ENCODE measurements at places on chromosomes 6 and 20.

GRCh38 chr20:53865901-53866793 lies 204.2 kb downstream of the BCAS1 start:
- DNase-seq, result no peak

DNA sequence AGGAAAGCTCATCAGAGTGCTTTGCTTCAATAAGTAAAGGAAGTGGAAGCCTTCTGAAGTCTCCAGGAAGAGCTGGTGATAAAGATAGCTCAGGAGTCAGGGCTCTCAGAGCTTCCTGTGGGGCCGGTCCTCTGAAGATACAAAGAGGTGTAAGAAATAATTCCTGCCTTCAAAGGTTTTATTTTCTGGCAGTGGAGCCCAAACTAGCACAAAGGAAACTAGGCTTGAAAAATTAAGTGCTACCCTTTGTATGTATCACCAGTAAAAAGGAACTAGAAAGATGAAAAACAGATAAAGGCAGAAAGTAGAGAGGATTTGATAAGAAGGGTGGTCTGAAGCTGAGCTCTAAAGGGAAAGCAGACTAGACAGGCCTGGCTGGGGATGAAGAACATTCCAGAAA lies 204.1 kb upstream of the SASH1 start:
- no peak for DNase-seq

DNA sequence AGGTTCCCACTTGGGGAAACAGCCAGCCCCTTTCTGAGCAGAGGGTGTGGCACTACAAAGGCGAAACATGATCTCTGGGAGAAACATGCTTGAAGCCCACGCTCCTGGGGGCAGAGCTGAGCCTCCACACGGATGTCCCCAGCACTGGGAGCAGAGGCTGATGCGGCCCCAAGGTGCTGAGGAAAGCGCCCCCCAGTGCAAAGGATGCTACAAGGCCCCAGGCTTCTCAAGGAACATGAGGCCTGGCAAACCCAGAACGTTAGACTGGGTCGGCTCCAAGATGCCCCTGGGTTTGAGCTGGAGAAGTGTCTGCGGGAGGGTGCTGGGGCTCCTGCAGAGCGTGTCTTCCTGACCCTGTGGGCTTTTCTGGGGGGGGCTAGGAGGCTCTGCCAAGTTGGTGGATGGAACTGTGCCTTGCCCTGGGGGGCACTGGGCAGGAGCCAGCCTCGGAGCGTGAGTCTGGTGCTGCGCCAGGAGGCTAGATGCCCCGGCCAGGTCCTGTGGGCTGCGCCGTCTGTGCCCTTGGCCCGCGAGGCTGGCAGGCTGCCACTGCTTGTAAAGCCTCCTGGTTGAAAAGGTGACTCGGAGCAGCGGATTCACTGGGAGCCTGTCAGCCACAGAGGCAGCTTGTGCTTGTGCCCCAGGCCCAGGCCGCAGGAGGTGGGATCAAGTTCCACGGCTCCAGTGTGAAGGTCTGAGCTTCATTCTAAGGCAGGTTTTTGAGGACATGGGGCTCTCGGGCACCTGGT lies 8.1 kb downstream of the SYNJ2 start:
- no peak for DNase-seq

- DNase-seq, result no peak
Observed at GRCh38 chr6:119259027-119259426, 90.5 kb downstream of the MAN1A1 start.

DNA sequence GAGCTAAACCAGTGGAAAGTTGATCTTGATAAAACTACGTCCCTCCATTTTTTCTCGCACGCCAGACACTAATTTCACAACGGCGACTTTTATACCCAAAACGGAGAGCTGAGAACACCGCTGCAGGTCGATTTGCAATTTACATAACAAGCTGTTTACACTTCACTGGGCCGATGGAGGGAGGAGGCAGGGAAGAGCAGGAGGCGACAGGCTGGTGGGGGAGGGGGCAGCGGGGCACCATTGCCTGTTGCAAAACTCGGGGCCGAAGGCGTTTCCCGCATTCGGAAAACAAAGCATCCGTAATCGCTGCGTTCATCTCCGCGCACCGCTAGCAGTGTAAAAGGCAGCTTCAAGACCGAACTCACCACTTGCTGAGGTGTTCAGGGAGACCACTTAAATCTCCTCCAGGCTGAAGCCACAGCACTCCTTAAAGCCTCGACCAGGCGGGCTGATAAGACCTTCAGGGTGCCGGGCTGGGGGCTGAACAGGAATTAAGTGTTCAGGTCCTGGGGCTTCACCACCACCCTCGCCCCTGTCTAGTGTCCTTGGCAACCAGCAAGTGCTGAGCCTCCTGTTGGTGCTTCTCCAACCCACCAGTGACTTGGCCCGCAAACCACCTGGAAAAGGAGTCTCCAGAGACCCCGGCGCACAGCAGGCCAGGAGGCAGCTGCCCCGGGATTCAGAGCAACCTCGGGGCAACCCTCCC lies 2.0 kb upstream of the FOXC1 start:
- no peak for DNase-seq

DNA sequence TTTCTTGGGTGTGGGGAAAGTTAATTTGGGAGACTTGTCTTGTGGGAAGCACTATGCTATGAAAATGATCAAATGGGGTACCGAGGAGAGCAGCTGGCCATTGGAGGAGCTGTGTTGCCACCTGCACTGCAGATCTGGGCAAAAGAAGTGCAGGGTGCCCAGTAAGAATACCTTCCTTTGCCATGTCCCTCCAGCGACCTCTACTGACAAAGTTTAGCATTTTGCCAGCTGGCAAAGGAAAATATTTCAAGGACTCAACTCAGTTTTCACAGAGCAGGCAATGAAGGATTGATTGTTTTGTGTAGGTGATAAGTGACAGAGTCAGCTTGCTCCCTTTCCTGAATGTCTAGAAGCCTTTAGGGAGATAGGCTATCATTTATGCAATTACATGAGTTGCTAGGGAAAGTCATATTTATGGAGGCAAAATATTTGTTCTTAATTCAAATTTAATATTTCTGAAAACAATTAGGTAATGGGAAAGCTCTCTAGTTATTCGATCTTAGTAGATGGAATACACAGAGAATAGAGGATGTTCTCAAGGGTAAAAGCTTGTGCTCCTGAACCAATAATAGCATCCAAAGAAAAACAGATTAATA lies 118.4 kb downstream of the FARS2 start:
- no peak for DNase-seq

- no peak for DNase-seq
Observed at GRCh38 chr20:33450867-33451266, 7.3 kb upstream of the SNTA1 start.
